NB4 (cell line): ENCODE measurements at places on chromosomes 2 and 18.

- no peak for DNase-seq
Observed at GRCh38 chr2:219877728-219878127, 250.3 kb downstream of the SLC4A3 start.

- DNase-seq, result no peak
Observed at GRCh38 chr2:33645861-33646260, 46.8 kb upstream of the FAM98A start.

DNA sequence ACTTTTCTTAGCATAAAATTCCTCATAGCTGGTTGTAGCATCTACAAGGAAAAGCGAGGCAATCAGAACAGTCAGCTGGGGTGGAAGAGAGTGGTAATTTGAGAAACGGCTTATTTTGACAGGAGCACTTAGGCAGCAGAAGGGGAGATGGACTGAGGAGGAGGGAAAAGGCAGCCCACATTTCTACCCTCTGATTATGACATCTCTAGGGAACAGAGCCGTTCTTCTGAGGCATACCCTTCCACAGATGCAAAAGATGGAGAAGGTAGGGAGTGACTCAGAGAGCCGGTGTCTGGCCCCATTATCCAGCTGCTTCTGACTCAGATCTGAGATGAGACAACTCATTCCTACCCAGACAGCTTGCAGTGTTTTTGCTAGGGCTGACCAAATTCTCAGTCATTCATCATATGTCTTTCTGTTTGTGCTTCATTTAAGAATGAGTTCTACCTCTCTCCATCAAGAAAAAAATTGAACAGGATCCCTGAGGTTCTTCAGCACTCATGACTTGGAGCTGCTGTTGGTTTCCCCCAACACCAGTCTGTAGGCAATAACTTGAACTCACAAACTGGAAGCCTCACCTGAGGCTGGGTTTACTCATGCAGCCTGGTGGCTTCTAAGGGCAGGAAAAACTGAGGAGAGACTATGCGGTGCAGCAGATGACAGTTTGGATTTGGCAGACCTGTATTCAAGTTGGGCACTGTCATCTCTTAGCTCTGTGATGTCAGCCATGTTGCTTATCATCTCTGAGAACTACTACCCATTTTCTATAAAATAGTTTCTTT, 15.9 kb upstream of the SEC11C start:
- no peak for DNase-seq

DNA sequence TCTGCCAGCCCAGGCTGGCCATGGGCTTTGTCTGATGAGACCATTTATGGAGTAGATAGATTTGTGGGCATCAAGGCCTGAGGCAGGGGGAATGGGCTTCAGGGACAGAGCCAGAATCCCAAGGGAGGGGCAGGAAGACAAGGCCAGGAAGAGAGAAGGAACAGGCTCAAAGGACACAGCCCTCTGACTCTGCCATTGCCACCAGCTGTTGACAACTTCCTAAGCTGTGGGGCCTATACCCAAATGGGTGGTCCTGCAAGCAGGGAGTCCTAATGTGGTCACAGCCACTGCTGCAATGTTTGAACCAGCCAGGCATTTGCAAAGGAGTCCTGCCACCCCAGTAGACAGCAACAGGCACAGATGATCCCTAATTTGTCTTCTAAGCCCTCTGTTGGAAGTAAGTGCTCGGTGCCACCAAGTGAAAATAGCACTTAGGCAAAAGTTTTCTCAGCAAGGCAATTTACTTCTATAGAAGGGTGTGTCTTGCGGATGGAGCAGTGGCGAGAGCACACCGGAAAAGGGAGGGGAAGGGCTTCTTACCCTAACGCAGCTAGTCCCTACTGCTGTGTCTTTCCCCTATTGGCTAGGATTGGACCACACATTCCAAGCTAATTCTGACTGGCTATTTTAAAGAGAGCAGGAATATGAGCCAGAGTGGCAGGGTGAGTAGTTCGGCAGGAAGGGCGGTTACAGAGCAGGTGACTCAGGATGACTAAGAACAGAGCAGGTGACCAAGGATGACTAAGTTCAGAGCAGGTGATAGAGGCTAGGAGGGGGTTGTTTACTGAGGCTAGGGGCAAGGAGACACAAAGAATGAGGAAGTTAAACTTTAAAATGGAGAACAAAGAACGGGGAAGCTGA, 47.2 kb downstream of the C1QL2 start:
- no peak for DNase-seq

DNA sequence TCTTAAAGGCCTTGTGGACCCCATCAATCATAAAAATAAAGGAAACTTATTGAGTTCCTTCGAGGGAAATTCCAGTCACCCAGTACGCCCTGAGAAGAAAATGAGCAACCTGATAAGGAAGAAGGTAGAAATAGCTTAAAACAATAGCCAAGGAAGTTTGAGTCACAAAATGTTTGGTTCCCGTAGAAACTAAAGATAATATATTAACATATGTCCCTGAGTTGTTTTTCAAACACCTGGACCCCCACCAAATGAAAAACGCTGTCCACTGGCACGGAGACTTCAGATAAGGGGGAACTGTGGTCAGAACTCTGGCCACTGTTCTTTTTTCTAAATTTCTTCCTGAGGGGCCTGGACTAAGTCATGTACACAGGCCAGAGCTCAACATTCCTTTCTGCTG, 669.1 kb downstream of the ADCYAP1 start:
- DNase-seq, result no peak

- DNase-seq, result peak; percentile 11
Observed at GRCh38 chr2:903223-903900, 47.3 kb upstream of the SNTG2 start.

DNA sequence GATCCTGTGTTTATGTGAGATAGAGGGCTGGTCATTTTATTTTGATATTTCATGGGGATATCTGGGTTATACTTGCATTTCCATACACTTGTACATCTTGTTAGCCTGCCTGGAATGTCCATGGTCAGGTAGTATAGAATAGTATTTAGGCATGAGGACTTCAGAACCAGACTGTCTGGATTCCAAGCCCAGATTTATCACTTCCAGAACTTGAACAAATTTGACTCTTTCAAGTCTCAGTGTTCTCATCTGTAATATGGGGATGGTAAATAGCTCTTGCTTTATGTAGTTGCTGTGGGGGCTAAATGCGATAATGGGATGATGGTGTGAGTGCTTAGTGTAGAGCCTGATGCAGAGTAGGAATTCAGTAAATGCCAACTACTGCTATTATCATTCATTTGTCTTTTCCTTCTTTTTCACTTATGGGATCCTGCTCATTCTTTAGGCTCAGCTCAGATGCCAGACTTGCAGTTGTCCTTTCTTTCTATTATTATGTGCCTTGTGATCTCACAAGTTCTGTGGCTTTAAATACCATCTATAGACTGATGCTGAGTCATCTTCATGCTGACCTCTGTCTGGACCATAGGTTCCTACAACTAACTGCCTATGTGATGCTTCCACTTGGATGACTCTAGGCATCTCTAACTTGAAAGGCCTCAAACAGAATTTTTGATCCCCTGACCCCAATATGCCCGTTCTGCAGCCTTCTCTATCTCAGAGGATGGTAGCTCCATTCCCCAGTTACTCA, 67.4 kb downstream of the POLE4 start:
- DNase-seq, result no peak

DNA sequence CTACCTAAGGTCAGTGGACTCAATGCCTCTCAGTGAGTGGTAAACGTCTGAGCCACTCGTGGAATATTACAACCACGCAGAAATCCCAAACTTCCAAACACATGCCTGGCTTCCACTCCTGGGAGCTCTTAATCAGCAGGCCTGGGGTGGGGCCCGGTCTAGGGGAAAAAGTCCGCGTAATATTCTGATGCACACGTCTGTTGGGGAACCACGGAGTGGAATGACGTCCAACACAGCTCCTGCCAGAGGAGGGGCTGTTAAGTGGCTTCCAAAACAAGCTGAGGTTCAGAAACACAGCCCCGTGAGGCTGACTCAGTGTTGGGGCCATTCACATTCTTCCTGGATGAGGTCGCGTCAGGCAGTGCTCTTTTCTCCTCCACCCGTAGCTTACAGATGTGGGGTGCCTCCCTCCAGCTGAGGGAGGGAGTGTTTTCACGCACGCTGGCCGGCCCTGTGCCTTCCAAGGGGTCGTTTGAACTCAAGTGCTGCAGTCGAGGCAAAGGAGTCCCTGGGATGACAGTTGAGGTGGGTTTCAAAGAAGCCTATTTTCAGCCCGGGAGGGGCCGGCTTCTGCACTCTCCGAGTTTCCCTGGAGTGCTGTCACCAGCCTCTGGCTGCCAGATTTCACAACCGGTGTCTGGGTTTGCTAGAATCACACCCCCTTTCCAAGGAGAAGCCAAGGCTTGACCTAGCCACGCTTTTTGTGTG, 73.1 kb downstream of the ACKR3 start:
- no peak for DNase-seq

DNA sequence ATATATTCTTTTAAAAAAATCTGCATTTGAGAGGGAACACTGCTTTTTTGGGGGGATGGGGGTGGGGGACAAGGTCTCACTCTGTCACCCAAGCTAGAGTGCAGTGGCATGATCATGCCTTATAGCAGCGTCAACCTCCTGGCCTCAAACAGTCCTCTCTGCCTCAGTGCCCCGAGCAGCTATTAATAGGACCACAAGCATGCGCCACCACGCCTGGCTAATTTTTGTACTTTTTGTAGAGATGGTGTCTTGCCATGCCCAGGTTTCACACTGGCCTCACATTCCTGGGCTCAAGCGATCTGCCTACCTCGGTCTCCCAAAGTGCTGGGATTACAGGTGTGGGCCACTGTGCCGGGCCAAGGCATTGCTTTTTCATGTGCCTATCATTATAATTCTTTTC, 154.2 kb downstream of the ATAD2B start:
- no peak for DNase-seq

GRCh38 chr2:237919593-237919992, 47.2 kb upstream of the UBE2F start:
- peak; percentile 30 for DNase-seq

DNA sequence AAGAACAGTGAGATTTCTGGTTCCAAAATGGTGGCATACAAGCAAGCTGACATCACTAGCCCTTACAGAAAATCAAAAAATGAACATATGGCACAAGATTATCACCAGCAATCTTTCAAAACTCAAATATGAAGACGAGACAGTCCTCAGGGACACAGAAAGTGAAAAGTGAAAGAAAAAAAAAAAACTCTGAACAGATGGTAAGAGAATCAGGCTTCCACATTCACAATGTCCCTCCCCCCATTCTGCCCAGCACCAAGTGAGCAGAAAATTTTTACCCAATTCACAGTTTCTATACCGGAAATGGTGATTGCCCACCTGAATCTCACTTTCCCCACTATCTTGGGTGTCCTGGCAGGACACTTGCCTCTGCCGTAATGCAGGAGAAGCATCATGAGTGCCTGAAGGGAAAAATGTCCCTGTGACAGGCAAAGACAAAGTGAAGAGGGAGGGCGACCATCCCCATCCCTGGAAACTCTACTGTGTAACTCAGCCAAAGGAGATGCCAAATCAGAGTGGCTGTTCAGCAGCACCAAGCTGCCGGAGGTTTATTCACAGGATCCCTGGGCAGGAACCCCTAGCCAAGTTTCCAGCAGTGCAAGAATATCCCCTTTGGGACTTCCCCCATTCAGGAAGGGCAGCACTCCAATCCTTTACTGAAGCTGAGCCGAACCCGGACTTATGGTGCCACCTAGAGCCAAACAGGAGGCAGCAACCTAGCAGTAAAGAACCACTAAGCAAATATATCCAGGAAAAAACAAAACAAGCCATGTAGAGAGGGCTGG, 312.2 kb downstream of the LRATD1 start:
- DNase-seq, result peak; percentile 56

DNA sequence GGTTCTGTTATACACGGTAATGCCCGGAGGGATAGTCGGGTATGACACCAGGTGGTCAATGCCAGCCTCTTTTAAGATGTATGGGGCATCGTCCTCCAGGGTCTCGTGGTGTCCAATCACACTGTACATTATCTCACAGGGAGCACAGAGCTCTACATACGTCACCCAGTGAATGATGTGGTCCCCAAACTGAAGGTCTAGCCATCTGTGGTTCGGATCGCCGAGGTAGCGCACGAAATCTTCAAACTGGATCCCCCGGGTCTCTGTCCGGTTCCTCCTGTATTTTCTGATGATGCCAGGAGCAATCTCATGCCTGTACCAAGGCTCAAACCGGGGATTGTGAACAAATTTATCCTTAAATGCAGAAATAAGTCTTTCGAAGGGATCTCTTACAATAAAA, 24.1 kb downstream of the CHST10 start:
- DNase-seq, result no peak

DNA sequence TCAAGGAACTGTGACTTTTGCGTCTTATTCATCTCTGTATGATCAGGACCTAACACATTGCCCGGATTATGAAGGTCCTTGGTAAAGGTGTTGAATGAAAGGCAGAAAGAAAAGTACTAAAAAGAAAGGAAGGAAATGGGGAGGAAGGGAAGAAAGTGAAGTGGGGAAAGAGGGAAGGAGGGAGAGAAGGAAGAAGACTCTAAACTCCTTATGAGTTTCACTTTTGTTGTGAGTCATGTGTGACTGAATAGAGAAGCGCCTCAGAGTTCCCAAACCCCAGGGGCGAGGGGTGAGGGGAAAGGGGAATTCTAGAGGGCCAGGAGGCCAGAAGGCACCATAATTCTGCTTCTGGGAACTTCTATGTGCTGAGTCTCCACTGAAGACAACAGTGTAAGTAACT, 30.9 kb upstream of the OSBPL6 start:
- no peak for DNase-seq

- no peak for DNase-seq
Observed at GRCh38 chr2:72915320-72915906, 1.9 kb upstream of the EMX1 start.

GRCh38 chr2:2286592-2286991, 44.5 kb downstream of the MYT1L start:
- DNase-seq, result no peak

DNA sequence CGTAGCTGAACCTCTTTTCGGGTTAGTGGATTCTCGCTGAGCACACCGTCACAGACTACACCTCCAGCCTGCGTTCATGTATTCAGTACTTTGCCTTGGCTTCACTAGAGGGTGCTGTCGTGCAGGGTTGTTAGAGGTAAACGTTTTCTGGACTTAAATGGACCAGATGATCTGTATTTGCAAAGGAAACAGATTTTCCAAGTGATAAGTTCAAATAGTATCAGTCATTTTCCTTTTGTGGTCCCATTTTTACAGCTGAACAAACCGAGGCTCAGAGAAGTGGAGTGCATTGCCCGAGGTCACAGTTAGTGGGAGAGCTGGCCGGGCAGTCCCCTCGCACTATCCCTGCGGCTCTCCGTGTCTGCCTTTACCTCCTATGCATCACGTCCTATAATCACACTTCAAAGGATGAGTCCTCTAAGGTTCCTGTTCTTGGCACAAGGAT, 125.9 kb downstream of the MAP4K4 start:
- DNase-seq, result peak; percentile 66

DNA sequence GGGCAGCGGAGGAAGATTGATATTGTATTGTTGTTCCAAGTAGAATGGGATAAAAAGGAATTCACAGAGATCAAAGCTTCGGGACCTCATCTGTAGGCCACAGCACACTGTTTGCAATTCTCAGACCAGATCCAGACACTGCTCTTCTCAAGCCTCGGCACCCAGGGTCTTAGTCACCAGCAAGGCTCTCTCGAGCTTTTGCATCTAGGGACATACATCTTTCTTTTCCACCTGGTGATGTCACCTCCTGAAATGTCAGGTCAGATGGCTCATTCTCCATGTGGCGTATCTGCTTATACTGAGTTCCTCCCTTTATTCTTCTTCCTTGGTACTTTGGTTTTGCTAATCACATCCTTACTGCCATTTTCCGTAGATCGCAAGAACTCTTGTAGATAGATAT, 42.9 kb upstream of the SNTG2 start:
- no peak for DNase-seq

- DNase-seq, result no peak
Observed at GRCh38 chr2:45922577-45922988, 271.1 kb downstream of the PRKCE start.
